ENCODE measurements at places on chromosomes 12 and 14. TPM values are rescaled to one million over a fixed set of nuclear protein-coding genes. Genes with fewer than 3 reads are reported as not detected.

The ALDH2 gene
- total RNA-seq = 75.3 TPM

- no peak for DNase-seq
Measured at GRCh38 chr14:75445236-75445635, 17.4 kb downstream of the JDP2 start.

GRCh38 chr14:75518625-75519024 is 3.6 kb upstream of the BATF start:
- DNase-seq = no peak

The SSTR1 gene
- 4.1 TPM for total RNA-seq

DNA sequence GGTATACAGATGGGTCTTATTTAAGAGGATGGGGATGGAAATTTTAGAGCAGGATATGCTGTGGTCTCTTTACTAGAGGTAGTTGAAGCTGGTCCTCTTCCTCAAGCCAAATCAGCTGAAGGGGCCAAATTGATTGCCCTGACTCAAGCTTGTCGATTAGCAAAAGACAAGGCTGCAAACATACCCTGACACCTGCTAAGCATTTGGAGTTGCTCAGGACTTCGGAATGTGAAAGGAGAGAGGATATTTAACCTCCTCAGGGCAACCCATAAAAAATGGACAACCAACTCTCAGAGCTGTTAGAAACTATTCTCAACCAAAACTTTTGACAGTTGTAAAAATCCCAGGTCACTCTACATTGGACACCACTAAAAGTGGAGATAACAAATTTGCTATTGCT is 15.6 kb downstream of the PTGDR start:
- no peak for DNase-seq

GRCh38 chr12:54945082-54945481 is 39.5 kb downstream of the TESPA1 start:
- DNase-seq = no peak

The LPAR5 gene
- 2.9 TPM for total RNA-seq

- DNase-seq = no peak
Measured at GRCh38 chr12:104466709-104467345, 10.1 kb downstream of the CHST11 start.

DNA sequence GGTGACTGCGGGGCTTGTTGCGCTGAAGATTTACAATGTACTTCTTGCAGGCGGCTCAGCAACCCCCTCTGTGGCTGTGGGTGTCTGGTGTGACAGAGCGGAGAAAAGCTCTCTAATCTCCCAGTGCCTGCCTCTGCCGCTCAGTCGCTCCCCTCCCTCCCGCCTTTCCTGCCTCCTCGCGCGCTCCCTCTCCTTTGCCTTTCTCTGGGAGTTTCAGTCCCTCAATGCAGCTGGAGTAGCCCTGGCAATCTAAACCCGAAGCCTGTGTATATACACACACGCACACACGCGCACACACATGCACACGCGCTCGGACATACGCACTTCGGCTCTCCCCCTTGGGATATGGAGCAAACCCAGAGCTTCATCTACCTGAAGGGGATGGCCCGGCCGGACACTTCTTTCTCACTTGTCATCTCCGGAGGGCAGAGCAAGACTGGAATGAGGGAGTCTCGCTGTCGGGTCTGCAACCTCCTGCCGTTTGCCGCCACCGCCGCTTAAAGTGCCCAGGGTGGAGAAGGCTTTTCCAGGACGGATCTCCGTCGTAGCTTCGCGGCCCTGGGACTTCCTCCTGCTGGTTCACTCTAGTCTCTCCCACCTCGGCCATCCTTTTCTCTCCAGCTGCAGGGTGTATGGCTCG is 599 bp upstream of the TRHDE start:
- no peak for DNase-seq

DNA sequence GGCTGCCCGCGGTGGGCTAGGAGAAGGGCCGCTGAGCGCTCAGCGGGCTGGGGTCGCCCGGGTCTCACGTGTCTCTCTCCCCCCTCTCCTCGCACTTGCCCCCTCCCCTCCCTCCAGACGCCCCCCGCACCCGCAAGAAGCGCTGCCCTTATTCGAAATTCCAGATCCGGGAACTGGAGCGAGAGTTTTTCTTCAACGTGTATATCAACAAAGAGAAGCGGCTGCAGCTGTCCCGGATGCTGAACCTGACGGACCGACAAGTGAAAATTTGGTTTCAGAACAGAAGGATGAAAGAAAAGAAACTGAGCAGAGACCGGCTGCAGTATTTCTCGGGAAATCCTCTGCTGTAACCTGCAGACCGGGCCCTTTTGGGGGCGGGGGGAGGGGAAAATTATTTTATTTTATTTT is 314 bp upstream of the HOTAIR start:
- no peak for DNase-seq

GRCh38 chr14:92897922-92898565 is 24.9 kb upstream of the CHGA start:
- DNase-seq = no peak

GRCh38 chr12:85923767-85924331 is 49.8 kb downstream of the NTS start:
- DNase-seq = no peak

The FAM90A1 gene
- not detected for total RNA-seq

- DNase-seq = no peak
Measured at GRCh38 chr12:4824380-4824779, 85.3 kb upstream of the KCNA1 start.

DNA sequence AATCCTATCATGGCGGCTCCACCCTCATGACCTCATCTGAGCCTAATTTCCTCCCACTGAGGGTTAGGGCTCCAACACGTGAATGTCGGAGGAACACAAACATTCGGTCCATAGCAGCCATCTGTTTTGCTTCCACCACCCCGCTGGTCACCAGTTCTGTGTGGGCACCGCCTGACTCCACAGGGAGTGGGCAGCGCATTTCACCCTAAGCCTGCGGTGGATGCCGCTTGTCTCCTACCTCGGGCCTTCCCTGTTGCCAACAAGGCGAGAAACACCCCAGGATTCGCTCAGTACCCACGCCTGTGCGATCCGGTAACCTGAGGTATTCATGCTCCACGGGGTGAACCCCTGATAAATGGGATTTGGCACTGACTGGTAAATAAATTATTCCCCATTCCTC is 95.2 kb upstream of the PPP2R5C start:
- DNase-seq = no peak

DNA sequence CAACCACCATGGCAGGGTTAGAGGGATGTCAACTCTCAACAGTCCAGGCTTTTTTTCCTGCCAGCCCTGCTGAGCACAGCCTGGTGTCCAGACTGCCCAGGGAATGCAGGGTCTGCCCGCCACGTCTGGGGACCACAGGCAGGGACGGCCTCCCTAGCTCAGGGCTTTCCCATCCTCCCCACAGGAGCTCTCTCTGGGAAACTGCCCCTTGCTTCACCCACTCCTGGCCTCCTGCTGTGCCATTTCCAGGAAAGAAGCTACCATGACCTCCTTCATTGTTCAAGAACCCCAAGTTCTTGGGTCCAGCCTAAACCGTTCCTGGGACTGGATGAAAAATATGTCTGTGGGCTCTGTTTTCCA is 4.8 kb downstream of the SCNN1A start:
- DNase-seq = no peak

DNA sequence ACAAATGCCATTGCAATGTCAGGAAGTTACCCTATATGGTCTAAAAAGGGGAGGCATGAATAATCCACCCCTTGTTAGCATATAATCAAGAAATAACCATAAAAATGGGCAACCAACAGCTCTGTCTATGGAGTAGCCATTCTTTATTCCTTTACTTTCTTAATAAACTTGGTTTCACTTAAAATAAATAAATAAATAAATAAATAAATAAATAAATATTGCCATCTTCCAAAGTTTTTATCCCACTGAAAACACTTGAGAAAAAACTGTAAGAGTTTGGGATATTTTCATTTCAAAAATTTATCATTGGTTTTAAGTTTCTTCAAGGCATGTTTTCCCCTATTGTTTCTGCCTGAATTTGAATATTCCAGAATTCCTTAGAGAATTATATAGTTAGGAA is 89.8 kb downstream of the SYT10 start:
- no peak for DNase-seq

DNA sequence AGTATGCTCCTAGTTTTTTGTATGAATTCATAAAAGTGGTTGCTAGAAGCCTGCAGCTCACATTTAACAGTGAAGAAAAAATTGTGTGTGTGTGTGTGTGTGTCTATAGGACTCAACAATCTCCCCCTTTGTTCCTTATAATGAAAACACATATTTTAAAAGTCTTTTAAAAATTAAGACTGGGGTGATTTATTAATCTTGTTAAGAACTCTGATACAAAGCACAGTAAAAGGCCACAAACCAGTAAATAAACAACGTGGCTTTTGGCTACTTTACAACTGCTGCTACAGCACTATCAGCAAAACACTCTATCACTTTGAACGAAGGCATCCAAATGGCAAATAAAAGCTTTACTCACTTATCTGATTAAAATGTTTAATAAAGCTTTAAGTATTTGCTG is 594 bp upstream of the VCPKMT start:
- no peak for DNase-seq

- DNase-seq = no peak
Measured at GRCh38 chr14:52895000-52895399, 55.9 kb downstream of the FERMT2 start.

The PIANP gene
- 2.5 TPM for total RNA-seq

DNA sequence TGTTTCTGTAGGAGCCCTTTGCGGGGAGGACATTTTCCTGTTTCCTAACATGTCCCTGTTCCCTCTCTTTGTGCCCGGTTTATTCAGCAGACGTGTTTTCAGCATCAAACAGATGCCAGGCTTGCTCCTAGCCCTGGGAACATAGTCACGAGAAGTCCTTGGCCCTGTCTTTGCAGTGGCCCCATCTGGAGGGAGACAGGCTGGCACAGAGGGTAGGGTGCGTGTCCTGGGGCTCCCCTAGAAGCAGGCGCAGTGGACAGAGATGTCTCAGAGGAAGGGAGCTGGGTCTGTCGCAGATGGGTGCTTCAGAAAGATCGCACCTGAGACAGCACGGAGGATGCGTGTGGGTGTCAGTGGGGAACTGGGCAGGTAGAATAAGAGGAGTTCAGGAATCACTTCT is 75.0 kb upstream of the DYNC1H1 start:
- DNase-seq = no peak

DNA sequence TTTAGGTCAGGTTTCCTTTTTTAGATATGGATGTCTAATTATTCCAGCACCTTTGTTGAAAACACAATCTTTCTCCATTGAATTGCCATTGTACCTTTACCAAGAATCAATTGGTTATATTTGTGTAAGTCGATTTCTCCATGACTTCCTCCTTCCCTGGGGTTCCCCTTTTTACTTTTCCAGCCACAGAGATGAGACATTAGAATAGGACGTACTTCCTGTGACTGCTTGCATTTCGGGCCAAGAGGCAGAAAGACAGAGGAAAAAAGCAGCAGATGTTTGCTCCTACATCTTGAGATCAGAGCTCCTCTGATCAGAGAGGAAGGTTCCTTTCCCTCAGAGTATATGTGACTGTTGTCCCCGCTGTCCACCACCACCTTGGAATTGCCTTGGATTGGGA is 453.7 kb upstream of the RGS6 start:
- DNase-seq = no peak

GRCh38 chr14:79924551-79924950 is 286.8 kb downstream of the DIO2 start:
- DNase-seq = no peak

The SLC22A17 gene
- total RNA-seq = 67.3 TPM

- DNase-seq = no peak
Measured at GRCh38 chr12:20339060-20339459, 29.3 kb upstream of the PDE3A start.

The CCDC38 gene
- 0.40 TPM for total RNA-seq

The MYF5 gene
- not detected for total RNA-seq

The BTBD7 gene
- 40.7 TPM for total RNA-seq

DNA sequence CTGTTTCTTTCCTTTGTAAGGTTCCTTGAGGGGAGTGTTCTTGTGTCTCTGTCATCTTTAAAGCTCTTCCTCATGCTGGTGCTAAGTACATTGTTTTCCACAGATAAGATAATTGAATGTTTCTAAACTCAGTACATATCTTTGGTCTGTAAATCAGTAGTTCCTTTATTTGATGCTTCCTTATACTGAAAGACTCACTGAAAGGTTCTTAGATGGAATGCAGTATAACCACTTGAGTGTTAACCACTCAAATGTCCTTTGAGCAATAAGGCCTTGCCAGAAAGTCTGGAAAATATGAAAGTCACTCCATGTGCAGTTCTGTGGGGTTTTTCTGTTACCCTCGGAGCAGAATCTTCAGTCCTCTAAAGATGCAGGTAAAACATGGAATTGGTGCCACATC is 23.0 kb upstream of the RNU6-8 start:
- DNase-seq = no peak

The GLI1 gene
- total RNA-seq = 47.7 TPM

DNA sequence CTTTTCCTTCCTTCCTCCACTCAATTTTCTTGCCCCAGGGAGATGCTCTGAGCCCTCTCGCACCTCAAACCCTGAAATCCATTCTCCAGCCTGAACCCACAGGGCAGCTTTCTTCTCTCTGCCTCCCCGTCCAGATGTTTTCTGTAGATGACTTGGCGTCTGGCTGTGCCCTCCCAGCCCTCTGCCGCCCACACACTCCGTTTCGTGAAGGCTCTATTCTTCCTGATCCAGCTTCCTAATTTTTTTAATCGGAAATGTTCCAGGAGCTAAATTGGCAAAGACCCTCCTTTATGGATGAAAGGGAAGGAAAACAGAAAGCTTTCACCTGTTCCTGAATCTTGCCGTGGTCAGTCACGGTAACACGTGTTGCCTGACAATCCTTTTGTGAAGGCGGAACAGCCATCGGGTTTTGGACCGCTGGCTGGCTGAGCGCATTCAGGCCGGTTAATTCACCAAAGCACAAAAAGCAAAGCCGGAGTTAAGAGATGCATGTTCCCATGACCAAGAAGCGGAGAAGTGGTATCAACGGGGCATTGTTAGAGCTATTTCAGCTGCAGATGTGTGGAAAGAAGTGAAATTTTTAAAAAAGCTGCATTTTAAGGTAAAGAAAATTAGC is 70.2 kb upstream of the FBRSL1 start:
- DNase-seq = no peak

DNA sequence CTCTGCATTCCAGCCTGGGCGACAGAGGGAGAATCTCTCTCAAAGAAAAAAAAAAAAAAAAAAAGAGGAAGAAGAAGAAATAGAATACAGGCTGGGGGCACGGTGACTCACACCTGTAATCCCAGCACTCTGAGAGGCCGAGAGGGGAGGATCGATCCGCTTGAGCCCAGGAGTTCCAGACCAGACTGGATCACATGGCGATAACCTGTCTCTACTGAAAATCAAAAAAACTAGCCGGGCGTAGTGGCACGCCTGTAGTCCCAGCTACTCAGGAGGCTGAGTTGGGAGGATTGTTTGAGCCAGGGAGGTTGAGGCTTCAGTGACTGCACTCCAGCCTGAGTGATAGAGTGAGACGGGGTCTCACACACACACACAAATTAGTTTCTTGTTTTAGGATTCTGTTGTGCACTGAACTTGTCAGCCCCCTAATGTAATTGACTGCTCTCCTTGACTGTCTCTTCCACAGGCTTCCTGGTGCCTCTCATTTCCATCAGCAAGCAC is 963 bp upstream of the TINF2 start:
- no peak for DNase-seq

The ZFHX2 gene
- total RNA-seq = 7.4 TPM

DNA sequence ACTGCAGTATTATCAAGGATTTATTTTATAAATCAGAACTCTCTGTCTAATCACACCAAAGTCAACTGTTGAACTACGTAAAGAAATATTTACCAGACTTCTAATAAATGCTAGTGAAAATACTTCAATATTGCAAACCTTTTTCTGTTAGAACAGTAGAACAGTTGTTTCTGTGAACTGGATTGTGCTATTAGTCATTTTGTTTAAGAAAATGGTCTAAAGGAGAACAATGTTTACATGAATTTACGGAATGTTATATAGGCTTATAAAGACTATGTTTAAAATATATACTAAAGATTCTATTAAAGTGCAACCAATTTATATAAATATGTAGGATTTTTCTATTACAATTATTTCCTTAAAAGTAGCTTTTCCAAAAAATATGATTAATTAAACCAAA is 471.4 kb downstream of the FSCB start:
- DNase-seq = no peak

The PMCH gene
- not detected for total RNA-seq

The GLIPR1L1 gene
- total RNA-seq = not detected

Data from sciatic nerve (tissue), 2 donors.